ENCODE measurements at places on chromosomes 5 and 9.

DNA sequence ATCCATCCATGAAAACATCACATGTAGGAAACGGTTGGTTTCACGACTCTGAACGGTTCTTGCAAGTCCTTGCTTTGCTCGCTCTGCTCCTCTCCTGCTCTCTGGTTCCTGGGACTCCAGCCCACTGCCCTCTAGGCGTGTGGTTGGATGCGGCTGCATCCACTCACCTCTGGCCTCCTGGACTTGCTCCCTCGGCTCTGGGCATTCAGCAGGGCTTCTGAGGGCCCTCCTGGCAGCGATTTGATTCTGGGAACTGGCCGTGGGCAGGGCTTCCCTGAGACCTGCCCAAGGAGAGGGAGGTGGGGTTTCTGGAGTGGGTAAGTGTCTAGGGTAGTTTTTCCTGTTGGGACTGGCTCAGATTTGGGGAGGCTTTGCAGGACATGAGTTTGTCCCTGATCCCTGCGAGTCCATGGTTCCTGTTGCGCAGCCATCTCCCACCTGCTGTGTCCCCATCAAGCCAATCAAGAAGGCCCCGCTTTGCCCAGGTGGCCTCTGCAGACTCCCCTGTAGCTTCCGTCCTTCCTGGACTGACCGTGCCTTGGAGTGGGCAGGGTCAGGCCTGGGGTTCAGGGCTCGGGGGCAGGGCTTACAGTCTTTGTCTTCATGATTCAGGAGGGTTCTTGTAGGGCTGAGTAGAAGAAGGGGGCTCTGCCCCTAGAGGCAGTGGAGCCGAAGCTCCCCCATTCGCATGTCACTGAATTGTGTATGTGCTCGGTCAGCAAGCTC is 192.3 kb downstream of the CACNA1B start:
- no peak for DNase-seq

DNA sequence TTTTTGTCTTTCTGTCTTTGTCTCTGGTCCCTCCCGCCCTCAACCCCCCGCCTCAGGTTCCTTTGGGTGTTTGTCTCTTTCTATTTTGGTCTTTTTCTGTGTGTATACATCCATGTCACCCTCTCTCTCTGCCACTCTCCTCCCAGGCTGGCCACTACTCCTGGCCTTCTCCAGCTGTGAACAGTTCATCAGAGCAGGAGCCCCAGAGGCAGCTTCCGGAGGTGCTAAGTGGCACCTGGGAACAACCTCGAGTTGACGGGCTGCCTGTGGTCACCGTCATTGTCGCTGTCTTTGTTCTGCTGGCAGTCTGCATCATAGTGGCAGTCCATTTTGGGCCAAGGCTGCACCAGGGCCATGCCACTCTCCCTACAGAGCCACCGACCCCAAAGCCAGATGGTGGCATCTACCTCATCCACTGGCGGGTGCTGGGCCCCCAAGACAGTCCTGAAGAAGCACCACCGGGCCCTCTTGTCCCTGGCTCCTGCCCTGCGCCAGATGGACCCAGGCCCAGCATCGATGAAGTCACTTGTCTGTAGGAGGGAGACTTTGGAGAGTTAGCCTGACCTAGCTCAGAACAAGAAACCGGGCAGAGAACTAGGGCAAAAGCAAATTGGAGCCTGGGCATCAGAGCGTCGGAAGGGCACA is 1.7 kb downstream of the SMIM33 start:
- no peak for DNase-seq

- peak; percentile 78 for DNase-seq
These were observed 6.7 kb upstream of the RXRA start for GRCh38 chr9:134319306-134320125.

DNA sequence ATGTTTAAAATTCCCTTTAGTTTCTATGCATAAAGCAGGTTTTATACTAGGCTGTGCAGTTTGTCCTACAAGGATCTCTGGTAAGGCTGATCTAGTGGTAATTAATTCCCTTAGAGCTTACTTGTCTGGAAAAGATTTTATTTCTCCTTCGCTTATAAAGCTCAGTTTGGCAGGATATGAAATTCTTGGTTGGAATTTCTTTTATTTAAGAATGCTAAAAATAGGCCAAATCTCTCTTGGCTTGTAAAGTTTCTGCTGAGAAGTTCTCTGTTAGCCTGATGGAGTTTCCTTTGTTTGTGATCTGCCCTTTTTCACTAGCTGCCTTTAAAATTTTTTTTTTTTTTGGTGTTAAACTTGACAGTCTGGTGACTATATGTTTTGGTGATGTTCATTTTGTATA is 237.1 kb upstream of the TLE4 start:
- DNase-seq, result no peak

DNA sequence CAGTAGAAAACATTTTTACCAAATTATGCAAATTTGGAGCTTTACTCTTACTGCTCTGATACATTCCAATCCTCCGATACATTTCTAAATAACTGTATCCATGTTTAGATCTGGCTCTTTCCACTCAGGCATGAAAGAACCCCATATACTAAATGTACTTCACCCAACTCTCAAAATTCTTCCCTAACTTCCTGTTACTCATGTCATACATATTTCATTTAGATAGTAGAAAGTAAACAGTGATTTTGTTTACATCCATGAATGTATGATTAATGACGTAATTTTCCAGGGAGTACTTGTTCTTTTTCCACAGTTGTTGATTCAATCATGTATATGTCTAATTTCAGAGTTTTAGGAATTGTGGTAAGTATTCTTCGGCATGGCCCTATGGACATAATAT is 1426.5 kb upstream of the C9orf72 start:
- no peak for DNase-seq

DNA sequence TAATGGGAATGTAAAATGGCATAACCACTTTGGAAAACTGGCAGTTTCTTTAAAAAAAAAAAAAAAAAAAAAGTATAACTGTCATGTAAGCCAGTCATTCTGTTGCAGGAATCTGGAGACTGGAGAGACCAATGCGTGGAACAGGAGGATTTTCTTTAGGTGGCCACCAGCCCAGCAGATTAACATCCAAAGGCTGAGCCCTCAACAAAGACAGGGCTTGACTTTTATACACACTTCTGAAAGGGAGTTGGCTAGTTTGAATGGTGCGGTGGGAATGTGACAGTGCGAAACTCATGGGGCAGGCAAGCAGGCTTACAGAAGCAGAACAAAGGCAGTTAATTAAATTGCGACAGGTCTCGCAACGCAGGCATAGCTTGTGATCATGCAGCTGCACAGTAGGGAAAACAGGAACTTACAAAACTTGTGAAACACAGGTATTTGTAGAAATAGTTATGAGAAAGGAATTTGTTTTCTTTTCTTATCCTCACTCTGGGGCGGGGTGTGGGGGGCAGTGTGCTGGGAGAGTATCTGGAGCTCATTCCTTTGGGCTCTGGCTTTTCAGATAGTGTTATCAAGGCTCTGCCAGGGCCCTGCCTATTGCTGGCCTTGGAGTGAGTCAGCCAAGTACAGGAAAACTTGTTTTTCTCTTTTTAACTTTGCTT is 12.0 kb downstream of the UIMC1 start:
- no peak for DNase-seq

DNA sequence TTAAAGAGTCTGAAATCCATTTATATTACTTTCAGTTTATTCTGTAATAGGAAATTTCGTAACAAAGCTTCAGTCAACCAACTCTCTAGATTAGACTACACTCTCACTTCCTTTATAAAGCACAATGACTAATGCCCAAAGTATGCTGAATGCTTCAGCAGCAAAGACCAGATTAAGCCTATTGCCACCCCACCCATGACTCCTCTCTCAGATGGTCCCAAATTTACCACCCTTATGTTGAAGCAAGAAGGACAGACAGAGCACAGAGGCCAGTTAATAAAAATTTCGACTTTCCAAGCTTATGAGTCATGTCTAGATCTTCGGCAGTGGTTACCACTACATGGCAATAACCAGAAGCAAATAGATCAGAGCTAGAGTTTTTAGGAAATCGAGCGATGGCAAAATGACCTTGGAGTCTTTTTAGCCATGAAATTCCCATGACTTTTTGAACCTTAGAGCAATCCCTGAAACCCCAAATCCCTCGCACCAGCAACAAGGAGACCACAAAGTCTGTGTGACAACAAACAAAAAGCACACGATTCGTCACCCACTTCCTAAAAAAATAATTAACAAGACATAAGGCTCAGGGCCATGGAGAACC is 287.8 kb upstream of the RASA1 start:
- DNase-seq, result no peak

DNA sequence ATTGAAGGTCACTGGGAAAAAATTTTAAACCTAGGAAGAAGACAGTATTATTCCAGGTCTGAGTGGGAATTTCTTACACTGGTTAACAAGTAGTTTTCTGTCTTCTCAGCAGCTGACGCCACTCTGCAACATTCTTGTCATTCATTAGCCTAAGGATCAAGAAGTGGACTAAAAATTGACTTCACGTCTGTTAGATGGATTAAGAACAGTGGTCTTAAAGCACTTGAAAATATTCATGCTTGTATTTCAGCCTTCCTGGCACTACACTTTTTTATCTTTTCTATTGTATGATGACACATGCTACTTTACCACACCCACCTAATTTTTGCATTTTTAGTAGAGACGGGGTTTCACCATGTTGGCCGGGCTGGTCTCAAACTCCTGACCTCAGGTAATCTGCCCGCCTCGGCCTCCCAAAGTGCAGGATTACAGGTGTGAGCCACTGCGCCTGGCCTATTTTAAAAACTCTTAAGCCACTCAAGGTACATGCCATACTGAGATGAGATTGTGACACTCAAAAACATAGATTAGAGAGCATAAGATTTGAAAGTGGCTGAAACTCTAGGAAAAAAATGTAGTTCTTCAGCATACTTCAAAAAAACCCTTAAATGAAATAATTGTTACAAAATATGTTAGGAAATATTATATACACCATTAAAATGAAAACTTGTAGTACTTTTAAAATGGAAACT is 8.4 kb downstream of the MATR3 start:
- no peak for DNase-seq

DNA sequence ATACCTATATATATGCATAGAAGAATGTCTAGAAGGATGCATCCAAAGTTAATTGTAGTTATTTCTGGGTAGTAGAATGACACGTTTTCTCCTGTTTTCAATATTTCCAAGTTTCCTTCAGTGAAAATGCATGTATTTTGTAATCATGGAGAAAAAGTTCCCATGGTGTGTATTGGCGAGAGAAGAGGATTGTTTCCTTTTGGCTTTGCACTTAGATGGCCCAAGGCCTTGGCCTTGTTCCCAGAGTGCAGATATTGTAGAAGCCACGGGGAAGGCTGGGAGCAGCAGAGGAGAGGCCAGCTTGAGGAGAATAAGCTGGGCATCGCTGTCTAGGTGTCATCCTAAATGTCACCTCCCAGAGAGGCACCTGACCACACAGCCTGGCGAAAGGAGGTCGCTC is 44.0 kb downstream of the IRF1 start:
- no peak for DNase-seq

- peak; percentile 48 for DNase-seq
These were observed 35.2 kb downstream of the PCDHAC2 start for GRCh38 chr5:141001446-141001843.

- no peak for DNase-seq
These were observed 29.7 kb downstream of the C9orf85 start for GRCh38 chr9:71941060-71941568.

DNA sequence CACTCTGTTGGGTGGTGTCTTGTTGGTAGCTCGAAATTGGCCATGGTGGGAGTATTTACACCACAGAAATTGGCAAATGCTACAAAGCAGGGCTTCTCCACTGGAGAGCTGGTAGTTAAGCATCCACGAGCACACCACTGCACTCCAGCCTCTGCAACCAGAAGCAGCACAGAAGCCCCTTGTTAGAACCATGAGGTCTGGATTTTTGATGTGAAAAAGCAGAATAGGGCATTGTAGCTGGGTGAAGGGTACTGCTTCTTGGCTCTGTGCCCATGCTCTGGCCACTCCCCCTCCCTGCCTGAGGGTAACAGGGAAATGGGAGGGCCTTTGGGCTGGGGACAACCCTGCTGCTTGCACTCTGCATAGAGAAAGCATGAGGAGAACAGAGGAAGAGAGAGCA is 81.2 kb upstream of the UBTD2 start:
- DNase-seq, result no peak
